ENCODE measurements at places on chromosomes 5 and 9.

- no peak for DNase-seq
Observed at GRCh38 chr5:491119-491855, 33.0 kb downstream of the SLC9A3 start.

DNA sequence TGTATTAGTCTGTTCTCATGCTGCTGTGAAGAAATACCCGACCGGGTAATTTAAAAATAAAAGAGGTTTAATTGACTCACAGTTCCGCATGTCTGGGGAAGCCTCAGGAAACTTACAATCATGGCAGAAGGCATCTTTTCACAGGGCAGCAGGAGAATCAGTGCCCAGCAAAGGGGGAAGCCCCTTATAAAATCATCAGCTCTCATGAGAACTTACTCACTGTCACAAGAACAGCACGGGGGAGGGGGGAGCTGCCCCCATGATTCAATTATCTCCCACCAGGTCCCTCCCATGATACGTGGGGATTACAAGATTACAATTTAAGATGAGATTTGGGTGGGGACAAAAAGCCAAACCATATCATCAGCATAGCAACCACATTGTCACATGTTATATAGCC is 102.5 kb downstream of the GPBP1 start:
- no peak for DNase-seq

DNA sequence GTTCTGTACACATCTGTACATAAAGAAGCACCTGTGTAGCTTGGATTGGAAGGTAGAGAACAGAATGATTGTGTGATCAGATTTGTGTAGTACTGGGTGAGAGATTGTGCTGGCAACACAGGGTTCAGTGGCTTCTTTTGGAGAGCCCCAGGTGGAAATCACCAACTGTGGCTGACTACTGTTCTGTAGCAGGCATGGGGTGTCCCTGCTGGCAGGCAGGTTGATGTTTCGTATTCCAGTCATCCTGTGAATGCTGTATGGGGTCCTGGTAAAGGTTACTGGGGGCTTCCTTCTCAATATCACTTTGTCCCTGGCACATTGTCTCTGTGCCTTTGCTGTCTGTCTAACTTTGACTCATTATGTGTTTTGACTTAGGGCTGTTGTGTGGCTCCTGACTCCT is 5.3 kb downstream of the ASPN start:
- no peak for DNase-seq

DNA sequence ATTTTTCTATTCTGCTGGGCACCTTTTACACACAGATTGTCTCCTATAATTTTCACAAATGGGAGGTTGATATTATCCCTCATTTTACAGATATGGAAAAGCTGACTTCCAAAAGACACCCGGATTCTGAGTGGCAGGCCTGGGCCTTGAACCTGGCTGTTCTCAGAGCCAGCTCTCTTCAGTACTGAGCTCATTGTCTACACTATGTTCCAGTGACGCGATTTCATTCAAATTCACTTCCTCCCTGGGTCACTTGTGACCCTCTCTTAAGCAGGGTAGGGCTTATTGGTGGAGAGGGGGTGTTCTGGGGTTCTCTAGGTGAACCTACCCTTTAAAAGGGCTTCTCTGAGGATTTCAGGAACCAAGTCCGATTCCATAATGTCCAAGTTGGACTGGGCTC is 70.2 kb downstream of the ANKRD33B start:
- peak; percentile 23 for DNase-seq

GRCh38 chr5:73454379-73455036 is 5.9 kb upstream of the FOXD1 start:
- peak; percentile 48 for DNase-seq

DNA sequence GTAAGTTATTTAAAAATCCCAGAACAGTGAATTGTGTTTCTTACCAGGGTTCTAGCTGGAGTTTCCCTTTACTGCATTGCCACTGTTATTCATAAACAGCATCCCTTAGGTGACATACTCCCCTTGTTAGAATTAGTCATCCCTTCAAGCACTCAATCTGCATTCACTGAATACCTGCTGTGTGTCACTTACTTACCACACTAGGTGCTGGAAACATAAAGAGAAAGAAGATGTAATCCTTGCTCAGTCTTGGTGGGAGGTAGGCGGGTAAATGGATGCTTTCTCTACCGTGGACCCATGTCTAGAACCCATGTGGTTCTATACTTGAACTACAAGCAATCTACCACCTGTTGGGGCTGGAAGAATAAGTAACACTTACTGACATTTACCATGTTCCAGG is 371.6 kb downstream of the KDM4C start:
- no peak for DNase-seq

DNA sequence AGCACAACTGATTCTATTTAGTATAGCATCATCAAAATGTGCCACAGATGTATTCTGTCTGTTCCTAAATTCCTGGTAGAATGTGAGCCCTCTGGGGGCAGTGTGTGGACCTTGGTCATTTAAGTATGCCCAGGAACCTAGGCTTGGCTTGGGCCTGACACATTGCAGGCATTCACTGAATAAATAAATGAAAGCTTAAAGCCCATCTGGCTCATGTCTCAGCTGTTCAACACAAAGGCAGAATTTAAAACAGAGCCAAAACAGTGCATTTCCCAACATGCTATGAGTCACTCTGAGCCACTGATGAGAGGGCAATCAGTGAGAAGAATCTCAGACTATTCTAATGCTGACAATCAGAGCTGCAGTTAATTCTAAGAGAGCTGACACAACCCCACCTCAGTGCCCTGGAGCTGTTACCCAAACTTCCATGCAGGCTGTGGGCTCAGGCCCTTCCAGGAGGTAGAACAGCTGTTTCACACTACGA is 8.1 kb downstream of the FAM193B start:
- no peak for DNase-seq

DNA sequence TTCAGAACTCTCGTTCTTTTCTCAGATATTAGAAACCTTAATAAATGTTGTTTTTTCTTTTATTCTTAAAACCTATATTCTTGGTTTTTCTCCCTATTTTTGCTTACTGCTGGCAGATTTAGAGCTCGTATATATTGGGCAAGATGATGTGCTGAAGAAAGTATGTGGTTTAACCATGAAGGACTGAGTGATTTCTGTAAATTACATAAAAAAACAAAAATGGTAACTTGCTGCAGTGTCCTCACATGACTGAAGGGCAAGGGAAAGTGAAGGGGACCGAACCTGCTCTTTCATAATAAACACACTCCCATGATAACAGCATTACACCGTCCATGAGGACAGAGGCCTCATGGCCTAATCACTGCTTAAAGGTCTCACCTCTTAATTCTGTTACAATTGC is 393.8 kb upstream of the ZNF608 start:
- DNase-seq = no peak

DNA sequence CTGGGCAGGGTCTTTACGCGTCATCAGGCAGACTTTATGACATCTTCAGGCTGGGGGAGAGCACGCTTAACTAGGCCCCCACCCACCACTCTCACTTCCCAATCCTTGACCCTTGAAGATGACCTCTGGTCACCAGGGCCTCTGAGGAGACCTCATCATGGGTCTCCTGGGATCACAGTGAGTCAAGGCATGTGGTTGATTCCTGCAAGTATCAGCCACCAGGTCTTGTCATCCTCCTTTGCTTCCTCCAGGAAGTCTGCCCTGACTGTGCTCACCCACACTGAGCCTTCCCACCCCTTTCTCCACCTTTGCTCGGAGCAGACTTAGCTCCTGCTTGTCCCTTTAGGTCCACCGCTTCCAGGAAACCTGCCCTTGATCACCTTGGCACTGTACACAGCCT is 17.3 kb downstream of the ODF2 start:
- no peak for DNase-seq

DNA sequence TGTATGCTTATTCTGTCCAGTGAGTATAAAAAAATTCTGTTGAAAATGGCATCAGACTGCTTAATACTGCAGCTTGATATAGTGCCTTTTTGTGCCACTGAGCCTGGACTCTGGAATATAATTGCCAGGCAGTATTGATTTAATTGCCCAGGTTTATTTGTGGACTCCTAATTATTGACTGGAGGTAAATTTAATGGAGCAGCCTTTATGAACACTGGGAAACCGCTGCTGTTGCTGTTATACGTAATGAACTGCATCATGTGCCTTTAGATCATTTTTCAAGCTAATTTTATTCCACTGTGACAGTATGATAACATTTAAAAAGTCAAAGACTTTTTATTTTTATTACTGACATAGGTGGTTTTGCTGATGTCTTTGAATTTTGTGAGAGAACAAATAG is 90.2 kb upstream of the SH3GL2 start:
- DNase-seq = no peak

GRCh38 chr5:37847978-37848425 is 8.2 kb upstream of the GDNF start:
- no peak for DNase-seq
